ENCODE measurements at places on chromosomes 2 and 18.

GRCh38 chr18:76428396-76429261 is 66.4 kb downstream of the ZNF516 start:
- no peak for DNase-seq

- DNase-seq: peak; percentile 43
Measured at GRCh38 chr2:127220102-127220767, at the start of gene CYP27C1. CYP27C1 (minus strand) TSS chr2:127220299; CDS start chr2:127220270, 29 bp downstream.

- peak; percentile 68 for DNase-seq
Measured at GRCh38 chr2:224983712-224984554, 58.3 kb downstream of the DOCK10 start.

DNA sequence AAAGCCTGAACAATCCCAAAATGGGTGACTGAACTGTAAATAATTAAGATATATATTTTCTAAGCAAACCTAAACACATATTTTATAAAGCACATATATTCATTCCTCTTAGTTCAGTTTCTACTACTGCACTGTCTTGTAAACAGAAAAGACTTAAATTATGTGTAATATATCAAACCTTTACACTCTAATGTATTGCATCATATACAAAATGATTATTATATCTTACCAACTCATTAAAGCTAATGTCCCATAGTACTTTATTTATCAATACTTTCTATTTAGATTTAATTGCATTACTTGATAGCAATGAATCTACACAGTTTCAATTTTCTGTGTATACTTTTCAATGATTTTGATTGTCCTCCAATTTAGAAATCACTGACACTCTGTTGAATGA is 111.0 kb downstream of the TMEM247 start:
- DNase-seq: no peak

DNA sequence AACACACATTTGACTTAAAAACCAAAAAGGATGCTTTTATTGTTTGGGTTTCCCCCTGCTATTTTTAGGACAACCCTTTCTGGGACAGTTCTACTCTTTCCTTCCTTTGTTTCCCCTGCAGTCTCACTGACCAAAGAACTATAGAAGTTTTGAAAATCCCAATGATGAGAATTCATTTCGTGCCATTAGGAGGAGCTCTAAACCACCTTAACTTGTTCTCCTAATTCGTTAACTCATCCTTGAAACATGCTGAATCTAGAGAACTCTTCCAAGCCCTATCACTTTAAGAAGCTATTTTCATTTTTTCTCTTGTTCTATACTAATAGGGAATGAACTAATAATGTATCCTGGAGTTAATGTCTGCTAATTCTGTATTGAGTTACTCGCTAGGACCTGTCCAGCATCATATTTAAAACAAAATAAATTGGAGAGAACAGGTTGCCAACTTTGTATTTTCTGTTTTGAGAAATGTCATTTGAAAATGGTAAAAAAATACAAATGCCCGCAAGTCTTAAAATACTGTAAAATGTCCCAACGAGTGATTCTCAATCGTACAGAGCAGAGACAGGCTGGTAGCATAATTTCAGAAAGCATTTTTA is 62.9 kb downstream of the AFTPH start:
- no peak for DNase-seq

DNA sequence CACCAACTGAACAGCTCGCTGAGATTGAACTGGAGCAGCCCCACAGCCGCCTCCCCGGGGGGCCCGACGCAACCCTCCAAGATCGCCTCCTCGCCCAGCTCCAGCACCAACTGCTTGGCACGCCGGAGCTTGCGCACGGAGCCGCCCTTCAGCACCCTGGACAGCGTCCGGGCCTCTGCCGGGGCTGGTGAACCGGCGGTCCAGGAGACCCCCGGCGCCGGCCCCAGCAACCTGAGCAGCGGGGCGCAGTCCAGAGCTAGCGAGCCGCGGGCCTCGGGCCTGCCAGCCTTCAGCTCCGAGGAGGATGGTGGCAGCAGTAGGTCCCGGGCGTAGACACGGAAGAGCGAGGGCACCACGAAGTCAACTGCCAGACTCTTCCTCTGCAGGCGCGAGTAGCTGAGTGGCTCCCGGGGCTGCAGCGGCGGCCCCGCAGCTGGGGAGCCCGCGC is 1.2 kb downstream of the ALK start:
- peak; percentile 45 for DNase-seq

- no peak for DNase-seq
Measured at GRCh38 chr2:133644846-133645245, 76.6 kb upstream of the NCKAP5 start.

- no peak for DNase-seq
Measured at GRCh38 chr2:62344472-62344871, 148.6 kb downstream of the B3GNT2 start.

- DNase-seq: no peak
Measured at GRCh38 chr2:47208852-47209606, 53.9 kb upstream of the STPG4 start.

DNA sequence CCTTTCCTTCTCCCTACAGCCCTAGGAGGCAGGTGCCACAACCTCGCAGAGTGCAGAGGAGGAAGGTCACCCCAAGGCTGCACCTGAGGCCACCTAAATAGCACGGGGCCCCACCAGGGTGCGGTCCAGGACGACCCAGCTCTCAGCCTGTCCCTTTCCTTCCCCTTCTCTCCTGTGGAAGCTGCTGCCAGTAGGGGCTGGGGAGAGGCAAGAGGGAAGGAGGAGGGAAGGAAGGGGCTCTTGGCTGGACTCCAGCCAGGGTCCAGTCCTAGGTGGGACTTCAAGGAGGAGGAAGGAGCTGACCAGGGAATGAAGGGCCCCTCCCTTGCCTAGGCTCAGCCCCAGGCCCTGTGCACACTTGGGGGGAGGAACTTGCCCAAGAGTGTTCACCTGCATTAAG is 11.1 kb downstream of the CRACDL start:
- no peak for DNase-seq

DNA sequence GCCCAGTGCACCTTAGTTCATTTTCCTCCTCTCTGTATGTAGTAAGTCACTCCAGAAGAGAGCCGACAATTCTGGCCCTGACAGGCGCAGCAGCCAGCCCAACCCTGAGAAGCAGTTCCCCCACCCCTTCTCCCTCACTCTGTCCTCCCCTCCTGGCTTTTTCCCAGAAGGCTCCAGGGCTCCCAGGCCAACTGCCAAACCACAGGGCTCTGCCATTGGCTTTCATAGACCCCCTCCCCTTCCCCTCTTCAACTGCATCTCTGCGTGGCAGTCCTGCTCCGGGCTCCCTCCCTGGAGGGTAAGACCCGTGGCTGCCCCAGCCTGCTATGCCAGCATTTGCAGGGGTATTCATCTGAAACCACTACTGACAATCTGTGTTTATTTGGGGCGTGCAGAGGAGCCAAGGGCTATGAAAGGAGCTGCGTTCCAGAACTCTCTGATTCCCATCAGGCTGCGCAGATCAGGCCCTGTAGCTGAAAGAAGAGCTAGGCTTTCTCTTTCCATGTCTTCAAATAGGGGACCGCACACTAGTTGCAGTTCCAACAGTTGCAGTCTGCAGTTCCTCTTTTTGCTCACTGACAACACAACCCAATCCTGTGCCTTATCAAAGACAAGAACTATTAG is 388.6 kb upstream of the TNP1 start:
- DNase-seq: peak; percentile 33

GRCh38 chr2:207676827-207677354 is 34.5 kb upstream of the CCNYL1 start:
- no peak for DNase-seq

GRCh38 chr18:44342946-44343345 is 337.7 kb upstream of the SETBP1 start:
- no peak for DNase-seq

GRCh38 chr2:237289139-237289538 is 124.8 kb downstream of the COL6A3 start:
- no peak for DNase-seq

DNA sequence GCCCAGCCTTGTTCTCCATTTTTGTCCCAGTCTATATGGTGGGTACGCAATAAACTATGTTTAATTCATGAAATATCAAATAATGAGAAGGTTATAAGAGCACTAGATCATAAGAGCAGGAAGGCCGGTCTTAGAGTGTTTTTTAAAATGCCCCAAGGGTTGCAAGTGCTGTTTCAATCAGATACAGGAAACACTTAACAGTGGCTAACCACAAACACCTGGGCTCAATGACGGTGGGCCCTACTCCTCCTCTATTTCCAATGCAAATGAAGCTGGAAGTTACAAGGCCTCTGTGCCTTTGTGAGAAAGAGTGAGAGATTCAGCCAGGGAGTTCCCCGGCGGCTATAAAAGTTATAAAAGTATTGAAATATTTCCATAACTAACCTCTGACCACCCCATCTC is 18.9 kb upstream of the WDR33 start:
- no peak for DNase-seq
